ENCODE measurements at places on chromosomes 16 and 17. TPM values are rescaled to one million over a fixed set of nuclear protein-coding genes. Genes with fewer than 3 reads are reported as not detected.

TBC1D3E gene
- not detected for total RNA-seq

POLR3K gene
- total RNA-seq = 31.2 TPM

TBX4 gene
- 0.15 TPM for total RNA-seq

TOX3 gene
- 0.29 TPM for total RNA-seq

FOXL1 gene
- 2.0 TPM for total RNA-seq

PRR35 gene
- total RNA-seq = 0.24 TPM

CCL14 gene
- total RNA-seq = not detected

PMP22 gene
- total RNA-seq = 210 TPM

WWOX gene
- 13.6 TPM for total RNA-seq

PRSS27 gene
- total RNA-seq = 2.3 TPM

PYDC1 gene
- not detected for total RNA-seq

TNK1 gene
- 1.3 TPM for total RNA-seq

NDRG4 gene
- 28.7 TPM for total RNA-seq
